ENCODE measurements at places on chromosomes 12 and 14.

GRCh38 chr14:61836807-61837206 lies 74.6 kb downstream of the SNAPC1 start:
- DNase-seq, result no peak

- no peak for DNase-seq
Measured at GRCh38 chr14:88668448-88669116, 105.7 kb downstream of the ZC3H14 start.

- no peak for DNase-seq
Measured at GRCh38 chr14:103775506-103775905, 59.9 kb downstream of the ZFYVE21 start.

DNA sequence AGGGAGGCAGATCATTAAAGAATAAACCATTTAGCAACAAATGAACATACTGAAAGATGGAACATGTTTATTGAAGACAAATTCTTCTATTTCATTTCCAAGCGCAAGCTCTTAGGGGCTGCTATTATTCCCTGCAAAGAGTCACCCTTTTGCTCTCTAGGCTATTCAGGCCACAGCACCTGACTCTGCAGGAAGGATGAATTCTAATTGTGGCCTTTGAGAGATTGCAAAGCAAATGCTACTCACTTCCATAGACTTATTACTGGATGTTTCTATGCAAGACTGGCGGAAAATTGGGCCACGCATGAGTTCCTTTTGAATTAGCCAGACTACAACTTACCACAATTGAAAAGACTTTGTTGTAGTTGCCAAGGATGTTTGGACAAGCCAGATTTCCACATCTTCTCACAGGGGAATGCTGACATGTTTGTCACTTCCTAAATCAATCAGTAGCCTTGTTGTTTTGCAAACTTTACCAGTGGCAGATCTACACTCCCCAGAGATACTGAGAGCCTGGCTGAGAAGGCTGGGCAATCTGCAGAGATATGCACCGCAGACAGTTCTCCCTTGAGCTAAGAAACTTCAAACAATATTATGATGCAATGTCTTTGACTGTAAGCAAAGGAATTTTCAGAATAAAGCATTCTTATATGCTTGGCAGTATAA lies 334.3 kb upstream of the SYT1 start:
- no peak for DNase-seq

GRCh38 chr14:32421781-32422180 lies 92.7 kb downstream of the AKAP6 start:
- no peak for DNase-seq

GRCh38 chr12:132180648-132181546 lies 36.6 kb downstream of the NOC4L start:
- no peak for DNase-seq

GRCh38 chr12:106594447-106594846 lies 11.6 kb downstream of the RFX4 start:
- DNase-seq, result no peak

- DNase-seq, result no peak
Measured at GRCh38 chr12:96766232-96766631, 140.8 kb upstream of the NEDD1 start.

DNA sequence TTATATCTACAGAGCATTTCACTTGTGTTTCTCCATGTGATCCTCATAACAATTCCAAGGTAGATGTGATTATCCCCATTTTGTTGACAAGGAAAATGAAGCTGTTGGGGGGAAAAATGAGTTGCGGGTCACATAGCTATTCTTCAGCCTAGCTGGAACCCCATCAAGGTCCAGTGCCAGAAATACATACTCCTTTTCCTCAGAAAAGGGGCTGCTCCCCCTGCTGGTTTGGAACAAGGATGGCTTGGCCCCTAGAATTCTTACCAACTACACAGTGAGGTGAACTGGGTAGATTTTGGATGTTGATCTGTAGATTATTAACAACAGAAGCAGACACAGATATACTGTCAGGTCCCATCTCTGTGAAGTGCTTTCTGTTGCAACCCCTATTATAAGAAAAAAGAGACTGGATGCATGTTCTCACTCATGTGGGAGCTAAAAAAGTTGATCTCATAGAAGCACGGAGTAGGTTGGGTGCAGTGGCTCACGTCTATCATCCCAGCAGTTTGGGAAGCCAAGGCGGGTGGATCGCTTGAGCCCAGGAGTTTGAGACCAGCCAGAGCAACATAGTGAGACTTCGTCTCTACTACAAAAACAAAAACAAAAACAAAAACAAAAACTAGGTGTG lies 8.9 kb downstream of the IKZF4 start:
- DNase-seq, result peak; percentile 44

GRCh38 chr14:36214476-36215216 lies 38.1 kb upstream of the PTCSC3 start:
- DNase-seq, result peak; percentile 11

DNA sequence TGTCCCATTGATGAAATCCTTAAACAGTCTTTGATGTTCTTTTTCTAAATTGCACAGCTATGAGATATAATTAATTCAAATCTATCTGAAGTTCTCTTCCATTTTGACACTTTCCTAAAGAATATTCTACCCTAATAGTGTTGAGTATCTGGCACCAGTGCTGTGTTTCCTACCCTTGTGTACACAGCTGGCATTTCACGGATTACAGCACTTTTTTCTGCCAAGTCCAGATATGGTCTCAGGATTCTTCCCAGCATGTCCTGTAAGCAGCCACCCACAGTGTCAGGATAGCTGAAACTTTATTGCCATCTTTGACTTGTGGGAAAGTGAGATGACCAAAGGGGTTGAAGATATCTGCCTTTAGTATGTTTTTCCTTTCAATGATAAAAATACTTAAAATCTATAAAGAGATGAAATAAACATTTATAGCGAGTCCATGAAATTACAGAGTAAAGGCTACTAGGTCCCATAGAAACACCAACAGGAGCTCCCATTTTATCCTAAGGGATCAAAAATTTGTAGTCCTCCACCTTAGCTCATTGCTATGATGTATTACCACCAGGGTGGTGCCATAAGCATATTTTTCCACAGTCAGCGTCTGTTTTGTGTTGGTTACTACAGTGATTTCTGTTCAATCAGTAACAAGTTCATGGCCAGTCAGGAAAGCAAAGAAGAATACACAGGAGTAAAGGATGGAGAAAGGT lies 96.7 kb downstream of the TRHDE start:
- peak; percentile 61 for DNase-seq

GRCh38 chr12:115659422-115659821 lies 618.1 kb downstream of the MED13L start:
- no peak for DNase-seq

DNA sequence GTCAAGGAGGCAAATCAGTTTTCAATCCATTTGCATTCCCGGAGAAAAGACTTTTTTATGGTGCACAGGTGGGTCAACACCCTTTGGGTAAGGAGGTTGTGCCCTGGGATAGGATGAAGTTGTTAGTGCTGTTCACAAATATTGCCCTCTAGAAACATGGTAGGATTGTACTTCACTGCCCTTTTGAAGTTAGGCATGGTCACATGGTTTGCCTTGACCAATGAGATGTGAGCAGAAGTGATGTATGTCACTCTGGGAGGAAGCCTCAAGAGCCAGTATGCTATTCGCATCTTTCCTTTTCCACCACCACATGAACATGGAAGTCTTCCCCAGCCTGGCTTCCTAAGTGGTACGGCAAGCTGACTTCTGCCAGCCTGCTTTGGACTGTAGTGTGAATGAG lies 182.7 kb downstream of the TMX1 start:
- no peak for DNase-seq

DNA sequence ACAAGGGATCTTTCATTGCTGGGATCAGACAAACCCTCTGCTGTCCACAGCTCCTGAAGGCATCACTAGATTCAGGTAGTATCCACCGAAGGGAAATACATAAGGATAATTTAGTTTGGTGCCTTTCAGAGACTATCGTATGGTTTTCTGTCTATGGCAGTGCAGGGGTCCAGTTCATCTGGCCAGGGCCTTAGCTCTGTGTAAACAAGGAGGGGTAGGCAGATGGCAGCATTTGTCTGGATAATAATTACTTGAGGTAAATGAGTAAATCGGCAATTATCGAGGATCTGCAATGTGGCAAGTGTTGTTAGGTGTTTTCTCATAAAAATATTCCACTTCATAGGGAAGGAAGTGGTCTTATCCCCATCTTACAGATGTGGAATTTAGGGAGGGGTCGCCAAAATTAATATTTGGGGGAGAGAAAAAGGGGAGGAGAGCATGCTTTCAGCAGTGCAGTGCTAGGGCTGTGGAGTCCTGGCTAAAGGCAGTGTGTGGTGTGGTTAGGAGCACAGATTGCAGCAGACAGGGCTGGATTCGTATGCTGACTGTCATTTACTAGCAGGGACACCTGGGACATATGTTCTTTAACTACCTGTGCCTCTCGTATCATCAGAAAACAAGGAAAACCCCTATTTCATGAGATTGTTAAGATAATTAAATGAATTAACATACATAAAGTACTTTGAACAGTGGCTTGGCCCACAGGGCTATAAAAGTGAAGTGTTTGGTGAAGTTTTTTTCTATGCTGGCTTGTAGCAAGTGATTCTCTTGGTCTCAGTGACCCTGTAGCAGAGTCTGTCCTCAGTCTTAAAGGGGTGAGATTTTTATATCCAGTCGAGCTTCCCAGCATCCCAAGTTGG lies 27.1 kb downstream of the RASSF8 start:
- DNase-seq, result no peak

DNA sequence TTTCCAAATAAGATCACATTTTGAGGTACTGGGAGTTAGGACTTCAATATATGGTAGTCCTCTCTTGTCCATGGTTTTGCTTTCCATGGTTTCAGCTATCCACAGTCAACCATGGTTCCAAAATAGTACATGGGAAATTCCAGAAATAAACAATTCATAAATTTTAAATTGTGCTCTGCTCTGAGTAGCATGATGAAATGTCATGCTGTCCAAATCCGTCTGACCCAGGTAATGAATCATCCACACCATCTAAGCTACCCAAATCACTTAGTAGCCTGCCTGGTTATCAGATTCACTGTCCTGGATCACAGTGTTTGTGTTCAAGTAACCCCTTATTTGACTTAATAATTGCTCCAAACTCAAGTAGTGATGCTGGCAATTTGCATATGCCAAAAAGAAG lies 197.9 kb downstream of the TMTC3 start:
- no peak for DNase-seq

DNA sequence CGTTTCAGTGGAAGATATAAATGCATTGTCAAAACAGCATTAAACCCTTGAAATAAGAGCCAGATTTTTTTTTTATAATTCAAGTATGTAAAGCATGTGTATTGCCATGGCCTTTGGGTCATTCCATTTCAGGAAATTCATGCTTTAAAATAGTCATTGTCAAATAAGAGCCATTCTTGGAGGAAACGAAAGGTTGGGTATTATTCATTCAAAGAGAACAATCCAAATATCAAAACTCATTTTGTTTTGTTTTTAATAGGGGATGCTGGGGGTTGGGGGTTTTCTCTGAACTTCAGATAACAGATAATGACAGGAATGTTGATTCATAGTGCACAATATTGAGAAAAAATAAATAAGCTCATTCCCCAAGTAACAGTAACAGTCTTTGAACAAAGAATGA lies 174.4 kb upstream of the NUDT4 start:
- no peak for DNase-seq

- no peak for DNase-seq
Measured at GRCh38 chr12:58765653-58766512, 154.4 kb downstream of the LRIG3 start.

DNA sequence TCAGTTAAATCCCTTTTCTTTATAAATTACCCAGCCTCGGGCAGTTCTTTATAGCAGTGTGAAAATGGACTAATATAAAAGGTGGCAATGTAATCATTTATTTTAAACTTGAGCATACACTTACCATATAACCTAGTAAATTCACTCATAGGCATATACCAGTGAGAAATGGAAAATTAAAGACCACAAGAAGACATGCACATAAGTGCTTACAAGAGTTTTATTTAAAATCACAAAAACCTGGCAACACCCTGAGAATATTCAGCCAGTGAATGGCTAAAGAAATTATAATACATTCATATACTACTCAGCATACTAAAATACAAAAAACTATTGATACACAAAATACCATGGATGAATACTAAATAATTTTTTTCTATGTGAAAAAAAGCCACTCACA lies 1017.5 kb upstream of the TMEM132C start:
- no peak for DNase-seq

DNA sequence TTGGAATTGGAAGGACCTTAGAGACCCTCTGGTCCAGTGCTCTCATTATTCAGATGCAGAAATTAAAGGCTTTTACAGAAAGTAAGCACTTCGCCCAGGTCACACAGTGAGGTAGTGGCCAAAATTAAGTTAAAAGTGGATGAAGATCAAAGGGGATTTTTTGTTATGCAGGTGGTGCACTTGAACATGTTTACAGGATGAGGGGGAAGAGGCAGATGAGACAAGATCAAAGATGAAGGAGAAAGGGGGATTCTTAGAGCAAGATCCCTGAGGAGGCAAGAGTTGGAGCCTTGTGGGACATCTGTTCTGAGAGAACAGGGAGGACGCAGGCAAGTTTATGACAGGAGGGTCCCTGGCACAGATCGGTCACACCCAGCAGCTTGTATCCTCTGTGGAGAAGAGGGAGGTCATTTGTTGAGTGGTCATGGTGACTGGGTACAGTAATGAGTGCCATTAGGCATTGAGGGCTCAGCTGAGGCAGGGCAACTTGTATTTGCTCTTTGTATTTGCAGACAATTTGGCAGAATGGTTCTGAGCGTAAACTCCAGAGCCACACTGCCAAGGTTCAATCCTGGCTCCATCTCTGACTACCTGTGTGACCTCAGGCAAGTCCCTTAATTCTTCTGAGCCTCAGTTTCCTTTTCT lies 84.0 kb downstream of the BORCS5 start:
- no peak for DNase-seq

GRCh38 chr14:89308232-89308959 lies 108.6 kb downstream of the FOXN3 start:
- DNase-seq, result no peak

DNA sequence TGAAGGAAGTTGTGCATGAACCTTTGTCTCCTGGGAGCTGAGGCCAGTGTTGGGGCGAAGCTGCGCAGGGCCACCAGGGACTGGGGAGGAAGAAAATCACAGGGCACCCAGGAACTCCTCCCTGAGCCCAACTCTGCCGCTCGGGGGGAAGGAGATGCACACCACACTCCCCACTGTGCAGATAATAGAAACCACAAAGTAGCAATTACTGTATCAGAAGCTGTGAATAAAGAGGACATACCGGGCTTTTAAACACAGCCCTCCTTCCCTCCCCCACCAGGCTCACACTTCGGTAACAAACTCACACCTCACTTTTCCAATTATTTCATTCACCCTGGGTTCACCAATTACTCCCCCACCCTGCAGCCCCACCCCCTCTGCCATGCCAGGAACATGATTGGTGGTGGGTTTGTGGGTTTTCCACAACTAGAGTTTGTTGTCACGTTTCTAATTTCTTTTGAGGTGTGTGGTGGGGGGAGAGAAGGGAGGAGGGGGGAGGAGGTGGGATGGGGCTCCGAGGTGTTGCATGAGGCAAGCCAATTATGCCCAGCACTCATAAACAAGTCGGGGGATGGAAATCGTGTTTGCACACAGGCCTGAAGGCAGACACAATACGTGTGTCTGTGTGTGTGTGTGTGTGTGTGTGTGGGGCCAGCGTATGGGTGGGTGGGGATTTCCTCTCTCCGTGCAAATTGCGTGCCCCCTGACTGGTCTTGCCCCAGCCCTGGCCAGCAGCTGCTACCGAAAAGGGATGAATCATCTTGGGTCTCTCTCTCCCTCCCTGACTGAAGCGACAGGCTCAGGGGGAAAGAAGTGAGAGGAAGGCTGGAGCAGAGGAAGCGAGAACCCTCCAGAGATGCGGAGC lies 103.3 kb downstream of the RBM19 start:
- no peak for DNase-seq

All from Caki2 (cell line).